ENCODE measurements at places on chromosomes 5 and 9.

GRCh38 chr9:105158898-105159297, 85.6 kb upstream of the SLC44A1 start:
- DNase-seq = no peak

DNA sequence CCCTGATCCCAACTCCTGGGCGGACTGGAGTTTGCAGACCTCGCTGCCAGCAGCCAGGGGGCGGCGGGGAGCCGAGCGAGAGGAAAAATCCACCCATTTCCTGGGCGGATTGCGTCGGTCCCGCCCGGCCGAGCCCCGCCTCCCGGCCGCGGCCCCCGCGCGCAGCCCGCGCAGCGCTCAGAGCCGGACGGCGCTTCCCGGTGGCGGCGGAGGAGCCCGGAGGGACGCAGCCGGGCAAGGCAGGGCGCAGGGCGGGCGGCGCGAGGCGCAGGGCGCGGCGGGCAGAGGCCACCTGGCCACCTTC, at the start of gene OLFM1:
Gene OLFM1 (plus strand): TSS at position 180 of the 304 bp plus-strand sequence. CDS start 322 bp downstream, outside the sequence.
- peak; percentile 65 for DNase-seq

GRCh38 chr9:75960551-75960950, 70.1 kb downstream of the PCSK5 start:
- DNase-seq = no peak

- DNase-seq = no peak
Observed at GRCh38 chr9:111068383-111068730, 30.1 kb upstream of the LPAR1 start.

DNA sequence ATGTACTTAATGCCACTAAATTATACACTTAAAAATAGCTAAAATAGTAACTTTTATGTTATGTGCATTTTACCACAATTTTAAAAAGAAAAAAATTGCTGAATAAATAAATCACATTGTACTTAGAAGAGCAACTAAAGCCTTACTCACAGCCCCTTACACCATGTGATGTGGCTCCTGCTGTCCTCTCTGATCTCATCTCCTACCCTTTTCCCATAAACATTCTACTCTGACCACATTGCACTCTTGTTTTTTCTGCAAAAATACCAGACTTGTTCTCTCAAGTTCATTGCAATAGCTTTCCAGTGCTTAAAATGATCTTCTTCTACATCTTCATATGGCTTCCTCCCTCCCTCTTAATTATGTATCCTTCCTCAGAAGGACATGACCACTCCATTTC, 268.4 kb downstream of the ELAVL2 start:
- DNase-seq = no peak

DNA sequence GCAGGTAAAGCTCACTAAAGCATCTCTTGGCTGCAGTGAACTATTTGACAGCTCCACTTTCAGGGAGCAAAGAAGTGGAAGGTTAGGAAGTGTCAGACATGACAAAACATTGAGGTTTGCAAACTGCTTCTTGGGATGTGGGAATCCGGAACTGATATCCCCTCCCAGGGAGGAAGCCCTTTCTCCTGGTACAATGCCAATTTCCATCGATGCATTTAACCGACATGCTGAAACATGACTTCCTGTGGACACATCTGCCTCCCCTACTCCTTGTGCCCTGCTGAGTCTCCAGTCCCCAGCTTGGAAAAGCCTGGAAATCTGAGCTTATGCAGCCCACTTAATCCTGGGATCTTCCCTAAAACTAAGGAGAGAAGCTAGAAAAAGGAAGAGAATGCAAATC, 323.1 kb upstream of the DAP start:
- DNase-seq = no peak

Data from activated CD4-positive, alpha-beta T cell treated with anti-CD3 and anti-CD28 coated beads for 48 hours (primary cell).